ENCODE measurements at places on chromosomes 1 and 21.
A peak's percentile ranks its signal among the peaks of the same experiment; 100 is the strongest.

DNA sequence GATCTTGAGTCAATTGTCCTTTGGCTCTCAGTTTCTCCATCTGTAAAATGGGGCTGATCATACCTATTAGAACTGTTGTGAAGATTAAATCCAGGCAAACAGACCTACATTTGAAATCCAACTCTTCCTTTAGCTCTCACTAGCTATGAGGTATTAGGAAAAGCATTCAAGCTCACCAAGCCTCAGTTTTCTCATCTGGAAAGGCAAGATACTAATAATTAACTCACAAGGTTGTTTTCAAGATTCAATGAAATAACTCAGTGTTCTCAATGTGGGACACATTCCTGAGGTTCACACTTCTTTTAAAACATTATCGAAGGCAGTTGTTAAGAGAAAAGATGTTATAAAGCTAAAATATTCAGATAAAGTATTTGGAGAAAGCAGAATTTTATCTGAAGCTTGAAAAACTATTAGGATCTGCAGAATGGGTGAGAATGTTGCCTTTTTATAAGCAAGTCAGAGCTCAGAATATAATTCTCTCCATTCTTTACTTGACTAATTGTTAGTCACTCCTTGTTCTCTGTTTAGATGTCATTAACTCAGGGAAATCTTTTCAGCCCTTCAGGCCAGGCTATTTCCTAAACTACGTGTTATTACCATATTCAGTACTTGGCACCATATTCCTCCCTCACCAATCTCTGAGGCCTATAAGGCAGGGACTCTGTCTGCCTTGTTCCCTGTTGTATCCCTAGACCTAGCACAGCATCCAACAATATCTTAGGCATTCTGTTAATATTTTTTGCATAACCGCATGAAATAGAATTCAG is 72.0 kb upstream of the VAV3 start:
- H3K4me1 ChIP-seq = no peaks in the 10 kb centered on the region
- H3K4me3 ChIP-seq = no peak overlapping the region
- peaks cover 3% of the 10 kb centered on the region for H3K27me3 ChIP-seq

DNA sequence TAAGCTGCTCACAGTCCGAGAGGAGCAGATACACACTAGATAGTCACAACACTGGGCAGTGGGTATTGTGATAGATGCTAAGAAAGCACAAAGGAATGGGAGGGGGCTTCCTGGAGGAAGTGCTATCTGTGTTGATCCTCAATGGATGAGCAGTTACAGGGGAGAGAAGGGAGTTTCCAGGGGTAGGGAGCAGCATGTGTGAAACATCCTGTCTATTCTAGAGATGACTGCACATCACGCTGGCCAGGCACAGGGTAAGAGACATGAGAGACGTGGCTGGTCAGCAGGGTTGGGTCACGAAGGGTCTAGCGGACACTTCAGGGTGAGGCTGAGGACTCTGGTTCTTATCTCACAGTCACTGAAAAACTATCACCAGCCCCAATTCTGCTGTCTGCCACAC is 235.2 kb downstream of the TRABD2B start:
- H3K4me3 ChIP-seq = no peak overlapping the region
- DNase-seq = no peak
- H3K27me3 ChIP-seq = peaks cover 7% of the 10 kb centered on the region
- no peaks in the 10 kb centered on the region for H3K36me3 ChIP-seq
- no peak overlapping the region for H3K27ac ChIP-seq
- no peaks in the 10 kb centered on the region for H3K4me1 ChIP-seq

GRCh38 chr1:81358151-81358550 is 442.6 kb upstream of the ADGRL2 start:
- no peaks in the 10 kb centered on the region for H3K36me3 ChIP-seq
- no peaks in the 10 kb centered on the region for H3K4me1 ChIP-seq
- DNase-seq = no peak
- no peak overlapping the region for H3K4me3 ChIP-seq
- H3K27ac ChIP-seq = no peak overlapping the region
- H3K27me3 ChIP-seq = no peaks in the 10 kb centered on the region

- no peak overlapping the region for H3K27ac ChIP-seq
- DNase-seq = no peak
- H3K36me3 ChIP-seq = no peaks in the 10 kb centered on the region
These were observed 11.3 kb downstream of the DCAF8 start for GRCh38 chr1:160251011-160251410.

GRCh38 chr1:30605441-30605920 is 117.9 kb downstream of the MATN1 start:
- H3K4me1 ChIP-seq = no peaks in the 10 kb centered on the region
- H3K27ac ChIP-seq = no peak overlapping the region
- H3K27me3 ChIP-seq = peaks cover 4% of the 10 kb centered on the region

GRCh38 chr1:45135316-45135715 is 71.1 kb downstream of the ZSWIM5 start:
- no peak overlapping the region for H3K4me3 ChIP-seq
- no peak for DNase-seq
- no peaks in the 10 kb centered on the region for H3K27me3 ChIP-seq
- H3K27ac ChIP-seq = no peak overlapping the region
- no peaks in the 10 kb centered on the region for H3K4me1 ChIP-seq

- DNase-seq = no peak
- no peak overlapping the region for H3K4me3 ChIP-seq
- peaks cover 7% of the 10 kb centered on the region for H3K4me1 ChIP-seq
- no peak overlapping the region for H3K27ac ChIP-seq
These were observed 18.5 kb downstream of the KCNN3 start for GRCh38 chr1:154851392-154852177.

DNA sequence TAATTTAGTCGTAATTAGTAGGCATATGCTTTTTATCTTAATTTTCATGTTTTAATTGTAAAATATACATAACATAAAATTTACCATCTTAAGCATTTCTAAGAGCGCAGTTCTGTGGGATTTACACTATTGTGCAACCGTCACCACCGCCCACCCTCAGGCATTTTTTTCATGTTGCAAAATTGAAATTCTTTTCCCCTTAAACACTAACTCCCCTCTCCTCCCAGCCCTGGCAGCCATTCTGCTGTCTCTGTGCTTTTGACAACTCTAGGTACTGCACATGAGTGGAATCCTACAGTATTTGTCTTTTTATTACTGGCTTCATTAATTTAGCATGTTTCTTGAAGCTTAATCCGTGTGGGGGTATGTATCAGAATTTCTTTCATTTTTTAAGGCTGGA is 7.8 kb downstream of the PIK3CD start:
- peak; percentile 74 for DNase-seq
- H3K36me3 ChIP-seq = no peaks in the 10 kb centered on the region
- H3K27ac ChIP-seq = no peak overlapping the region
- H3K4me1 ChIP-seq = no peaks in the 10 kb centered on the region
- peaks cover 1% of the 10 kb centered on the region for H3K27me3 ChIP-seq

DNA sequence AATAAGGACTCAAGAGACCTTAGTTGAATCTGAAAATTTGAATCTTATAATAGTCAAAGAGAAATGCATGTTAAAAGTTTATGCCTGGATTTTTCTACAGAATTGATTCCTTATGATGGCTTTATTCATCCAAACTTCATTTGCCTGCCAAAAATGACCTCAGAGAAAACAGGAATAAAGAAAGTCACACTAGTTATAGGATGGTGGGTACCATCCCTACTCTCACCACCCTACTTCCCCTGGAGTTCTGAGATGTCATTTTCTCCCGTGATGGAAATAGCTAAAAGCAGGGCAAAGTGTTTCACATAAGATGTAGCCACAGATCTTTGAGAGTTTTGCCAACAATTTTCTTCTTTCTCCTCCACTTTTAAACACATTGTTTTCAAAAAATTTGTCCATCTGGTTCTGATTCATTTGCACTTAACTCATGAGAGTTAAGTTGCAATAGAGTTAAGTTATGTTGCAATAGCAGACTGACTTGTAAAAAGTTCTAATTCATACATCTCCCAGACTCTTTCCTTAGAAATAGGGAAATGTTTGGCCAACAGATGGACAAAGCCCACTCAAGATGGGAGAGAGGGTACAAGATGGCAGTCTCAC is 384.6 kb downstream of the PLPP3 start:
- H3K4me3 ChIP-seq = no peak overlapping the region
- H3K27ac ChIP-seq = no peak overlapping the region
- no peaks in the 10 kb centered on the region for H3K36me3 ChIP-seq
- no peaks in the 10 kb centered on the region for H3K27me3 ChIP-seq
- DNase-seq = no peak
- no peaks in the 10 kb centered on the region for H3K4me1 ChIP-seq

GRCh38 chr1:231849981-231850380 is 223.4 kb downstream of the DISC1 start:
- no peaks in the 10 kb centered on the region for H3K27me3 ChIP-seq
- no peak for DNase-seq
- H3K36me3 ChIP-seq = no peaks in the 10 kb centered on the region
